ENCODE measurements at places on chromosomes 16 and 17.

GRCh38 chr16:66344533-66345145, 21.9 kb upstream of the CDH5 start:
- DNase-seq = no peak

DNA sequence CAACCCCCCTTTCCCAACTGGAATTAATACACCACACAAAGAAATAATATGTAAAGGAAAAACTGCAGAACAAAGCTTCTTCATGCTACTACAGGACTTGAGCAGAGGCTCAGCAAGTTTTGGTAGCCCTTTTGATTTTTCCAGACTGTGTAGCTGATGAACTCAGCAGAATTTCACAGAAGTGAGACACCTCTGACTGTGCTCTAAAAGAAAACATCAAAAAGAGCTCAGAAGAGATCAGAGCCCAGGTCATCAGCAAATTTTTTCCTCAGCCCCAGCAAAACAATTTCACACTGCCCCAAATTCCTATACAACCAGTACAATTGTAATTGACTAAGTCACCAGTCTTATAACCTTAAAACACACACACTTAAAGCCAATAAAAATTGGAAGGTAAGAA, 38.0 kb downstream of the TTC19 start:
- no peak for DNase-seq

GRCh38 chr17:22266231-22266630, 573.9 kb downstream of the KCNJ18 start:
- DNase-seq = no peak

DNA sequence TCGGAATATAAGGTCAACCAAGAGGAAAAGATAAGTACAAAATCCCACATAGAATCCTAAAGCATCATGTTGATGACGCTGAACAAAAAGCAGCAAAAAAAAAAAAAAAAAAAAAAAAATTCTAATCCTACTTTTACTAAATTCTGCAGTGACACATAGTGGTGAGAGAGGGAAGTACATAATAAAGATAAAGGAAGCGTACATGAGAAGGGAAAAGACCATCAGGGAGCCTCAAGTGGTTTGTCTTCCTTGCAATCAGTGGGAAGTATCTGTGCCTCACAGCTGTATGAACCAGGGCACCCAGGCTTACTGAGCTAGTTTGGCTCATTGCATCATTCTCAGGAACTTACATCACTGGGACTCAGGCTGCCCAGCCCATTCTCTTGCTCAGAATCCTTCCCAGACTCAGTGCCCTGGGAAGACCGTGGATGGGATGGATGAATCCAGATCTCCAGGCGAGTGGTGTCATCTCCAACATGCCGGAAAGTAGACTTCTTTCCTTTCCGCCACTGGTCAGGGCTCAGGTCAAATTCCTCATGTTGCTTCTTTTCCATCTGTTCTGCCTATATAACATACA, 21.2 kb downstream of the SMG6 start:
- DNase-seq = no peak

GRCh38 chr16:2196162-2196980, at the start of gene CASKIN1:
TSS of gene CASKIN1 (minus strand) at chr16:2196605. CDS start at chr16:2196432, 173 bp downstream.
- no peak for DNase-seq
